Activated T-cell treated with anti-CD3 and anti-CD28 coated beads, Interleukin-2, amount 50 U/mL, for 48 hours (primary cell): ENCODE measurements at places on chromosomes 7 and 10.
A peak's percentile ranks its signal among the peaks of the same experiment; 100 is the strongest.

DNA sequence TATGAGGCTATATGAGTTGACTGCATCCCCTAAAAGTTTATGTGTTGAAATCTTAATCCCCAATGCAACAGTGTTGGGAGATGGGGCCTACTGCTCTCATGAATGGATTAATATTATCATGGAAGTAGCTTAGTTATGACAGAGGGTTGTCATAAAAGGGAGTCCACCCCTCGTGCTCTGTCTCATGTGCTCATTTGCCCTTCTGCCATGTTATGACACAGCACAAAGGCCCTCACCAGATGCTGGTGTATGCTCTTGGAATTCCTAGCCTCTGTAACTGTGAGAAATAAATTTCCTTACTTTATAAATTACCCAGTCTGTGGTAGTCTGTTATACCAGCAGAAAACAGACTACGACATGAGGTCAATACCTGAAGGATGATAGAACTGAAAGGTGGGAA is 17.6 kb upstream of the PANK1 start:
- no peak for DNase-seq

GRCh38 chr7:75608451-75609122 is 116.5 kb downstream of the SPDYE5 start:
- DNase-seq: no peak

DNA sequence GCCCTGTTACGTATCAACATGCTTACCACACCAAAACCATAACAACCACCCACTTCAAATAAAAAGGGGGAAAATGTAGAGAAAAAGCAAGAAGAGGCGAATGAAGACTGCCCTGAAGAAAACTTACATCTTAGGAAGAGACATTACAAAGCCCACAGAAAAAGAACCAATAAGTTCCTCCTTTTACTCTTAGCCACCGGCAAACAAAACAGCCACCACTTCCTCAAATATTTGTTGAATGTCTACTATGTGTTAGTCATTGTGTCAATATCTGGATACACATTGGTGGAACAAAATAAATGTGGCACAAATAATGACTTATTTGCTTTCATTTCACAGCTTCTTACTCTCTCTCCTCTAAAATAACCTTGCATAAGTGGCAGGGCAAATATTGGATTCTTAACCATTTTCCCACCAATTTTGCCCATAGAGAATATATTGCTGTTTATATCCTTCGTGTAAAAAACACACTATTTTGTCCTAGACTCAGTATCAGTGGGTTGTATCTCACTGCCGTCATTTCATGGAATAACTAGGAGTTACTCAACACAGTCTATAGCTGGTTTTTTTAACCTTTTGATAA is 106.8 kb downstream of the ANK3 start:
- no peak for DNase-seq

- no peak for DNase-seq
These were observed 28.9 kb upstream of the SLC26A5 start for GRCh38 chr7:103474956-103475355.

DNA sequence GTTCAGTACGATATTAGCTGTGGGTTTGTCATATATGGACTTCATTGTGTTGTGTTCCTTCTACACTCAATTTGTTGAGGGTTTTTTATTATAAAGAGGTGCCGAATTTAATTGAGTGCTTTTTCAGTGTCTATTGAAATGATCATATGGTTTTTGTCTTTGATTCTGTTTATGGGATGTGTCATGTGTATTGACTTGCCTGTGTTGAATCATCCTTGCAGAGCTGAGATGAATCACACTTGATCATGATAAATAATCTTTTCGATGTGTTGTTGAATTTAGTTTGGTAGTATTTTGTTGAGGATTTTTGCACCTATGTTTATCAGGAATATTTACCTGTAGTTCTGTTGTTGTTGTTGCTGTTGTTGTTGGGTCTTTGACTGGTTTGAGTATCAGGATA is 39.8 kb downstream of the ATOH7 start:
- no peak for DNase-seq

- DNase-seq: peak; percentile 69
These were observed 6.4 kb downstream of the CDCA7L start for GRCh38 chr7:21939136-21939857.

- DNase-seq: no peak
These were observed 139.0 kb downstream of the CREB5 start for GRCh38 chr7:28551331-28551730.

- no peak for DNase-seq
These were observed 51.2 kb upstream of the LAMB4 start for GRCh38 chr7:108181073-108181985.

DNA sequence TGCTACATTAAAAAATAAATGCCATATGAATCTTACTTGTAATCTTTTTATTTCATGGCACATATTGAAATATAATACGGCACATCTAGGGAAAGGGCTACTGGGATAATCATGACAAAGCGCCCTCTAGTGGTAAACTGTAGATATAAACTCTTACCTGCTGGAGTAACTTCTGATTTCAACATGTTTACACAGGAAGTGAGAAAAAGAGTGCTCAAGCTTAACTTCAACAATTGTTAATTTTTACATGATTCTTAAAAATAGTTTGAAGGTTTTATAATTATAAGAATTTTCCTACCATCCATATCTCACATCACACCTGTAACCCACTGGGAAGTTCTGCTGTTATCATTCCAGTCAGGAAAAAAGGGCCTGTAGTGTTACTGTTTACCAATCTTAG is 2.0 kb upstream of the HEPACAM2 start:
- no peak for DNase-seq
